Activated T-helper 9 cell treated with anti-CD3 and anti-CD28 coated beads, Interleukin-2, amount 50 U/mL, for 16 hours (primary cell): ENCODE measurements at places on chromosomes 4 and X.

GRCh38 chrX:49030283-49030682 is 12.9 kb downstream of the TFE3 start:
- no peak for DNase-seq

- DNase-seq = no peak
Observed at GRCh38 chr4:48403358-48403757, 62.0 kb downstream of the SLAIN2 start.

- no peak for DNase-seq
Observed at GRCh38 chr4:158929939-158930638, 161.3 kb downstream of the FNIP2 start.

DNA sequence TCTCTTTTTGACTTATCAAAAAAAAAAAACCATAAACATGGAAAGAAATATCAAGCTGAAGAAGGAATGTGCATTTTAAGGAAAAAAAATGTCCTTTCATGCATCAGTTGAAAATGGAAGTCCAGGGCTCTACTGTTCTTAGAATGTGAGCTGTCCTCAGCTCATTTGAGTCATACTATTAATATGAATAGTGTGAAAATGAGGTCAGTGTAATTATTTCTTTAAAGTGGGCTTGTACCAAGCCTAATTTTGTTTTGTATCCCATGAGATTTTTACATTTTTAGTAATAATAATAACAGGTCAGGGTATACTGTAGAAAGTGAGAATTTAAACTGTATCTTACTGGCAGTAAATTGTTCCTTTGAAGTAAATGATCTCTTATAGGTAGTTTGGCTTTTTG is 148.5 kb downstream of the NAA11 start:
- no peak for DNase-seq

- DNase-seq = no peak
Observed at GRCh38 chrX:123525123-123525725, 207.6 kb downstream of the THOC2 start.

DNA sequence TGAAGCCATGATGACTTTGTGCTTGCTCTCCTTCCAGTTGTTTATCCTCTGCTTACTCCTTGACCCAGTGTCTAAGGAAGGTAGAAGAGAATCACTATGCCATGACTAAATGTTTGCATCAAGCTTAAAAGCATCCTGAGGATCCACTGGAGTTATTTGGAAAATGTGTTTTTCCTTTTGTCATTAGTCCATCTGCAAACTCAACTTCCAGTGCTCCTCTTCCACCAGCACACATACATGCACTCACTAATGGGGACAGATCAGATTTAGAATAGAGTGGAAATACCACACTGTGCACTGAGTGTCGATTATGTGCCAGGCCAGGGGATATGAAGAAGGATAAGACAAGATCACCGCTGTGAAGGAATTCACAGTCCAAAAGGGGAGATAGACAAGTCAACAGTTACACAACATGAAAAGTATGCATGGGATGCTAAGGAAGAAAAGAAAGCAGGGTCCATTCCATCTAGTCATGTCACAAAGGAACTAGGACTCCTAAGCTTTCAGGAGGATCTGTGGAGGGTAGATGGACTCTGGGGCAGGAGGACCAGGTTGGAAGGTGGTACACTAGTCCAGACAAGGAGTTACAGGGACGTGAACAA is 1.9 kb downstream of the OCIAD2 start:
- DNase-seq = no peak

DNA sequence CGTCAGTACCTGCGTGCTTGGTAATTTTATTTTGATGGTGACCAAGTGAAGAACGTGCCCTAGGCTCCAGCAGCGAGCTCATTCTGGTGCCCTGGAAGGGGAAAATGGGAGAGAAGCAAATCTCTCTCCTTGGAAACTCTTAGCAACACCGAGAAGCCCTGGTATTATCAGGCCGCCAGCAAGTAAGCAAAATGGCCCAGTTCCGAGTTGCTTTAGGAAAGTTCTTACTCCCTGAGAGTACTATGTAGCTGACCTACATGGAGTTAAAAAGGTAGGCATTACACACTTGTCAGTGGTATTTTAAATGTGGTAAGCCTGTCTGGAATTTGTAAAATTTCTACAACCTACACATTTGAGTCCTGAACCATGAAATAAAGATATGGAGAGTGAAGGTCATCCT is 146.4 kb downstream of the CPEB2 start:
- DNase-seq = no peak

- DNase-seq = no peak
Observed at GRCh38 chr4:78293821-78294301, 236.7 kb downstream of the FRAS1 start.

DNA sequence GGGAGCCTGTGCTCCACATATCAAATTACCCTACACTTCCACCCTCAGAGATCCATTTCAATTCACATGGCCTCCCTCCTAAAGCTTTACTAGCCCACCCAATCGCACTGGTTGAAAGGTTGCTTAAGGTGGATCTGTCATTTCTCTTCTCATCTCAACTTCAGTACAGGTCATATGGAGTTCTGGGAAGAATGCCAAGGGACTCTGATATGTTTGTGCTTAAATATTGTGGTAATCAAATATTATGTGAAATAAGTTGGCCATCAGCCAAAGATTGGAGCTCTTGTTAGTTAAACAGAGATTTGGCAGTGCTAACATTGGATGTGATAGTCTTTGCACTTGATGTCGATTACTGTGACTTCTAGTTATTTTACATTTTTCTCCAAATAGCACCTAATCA is 20.5 kb downstream of the SEPTIN6 start:
- DNase-seq = no peak

GRCh38 chr4:84238247-84239090 is 260.6 kb downstream of the NKX6-1 start:
- DNase-seq = no peak

GRCh38 chr4:147981305-147981704 is 249.4 kb downstream of the ARHGAP10 start:
- DNase-seq = no peak

- DNase-seq = no peak
Observed at GRCh38 chr4:158315706-158316105, 105.4 kb downstream of the TMEM144 start.

- no peak for DNase-seq
Observed at GRCh38 chr4:142345924-142346323, 500.2 kb downstream of the INPP4B start.

GRCh38 chrX:11375614-11376119 is 82.5 kb downstream of the AMELX start:
- DNase-seq = no peak

- no peak for DNase-seq
Observed at GRCh38 chr4:61128682-61129081, 71.4 kb upstream of the ADGRL3 start.

- no peak for DNase-seq
Observed at GRCh38 chr4:108831291-108831690, 68.4 kb upstream of the ETNPPL start.

DNA sequence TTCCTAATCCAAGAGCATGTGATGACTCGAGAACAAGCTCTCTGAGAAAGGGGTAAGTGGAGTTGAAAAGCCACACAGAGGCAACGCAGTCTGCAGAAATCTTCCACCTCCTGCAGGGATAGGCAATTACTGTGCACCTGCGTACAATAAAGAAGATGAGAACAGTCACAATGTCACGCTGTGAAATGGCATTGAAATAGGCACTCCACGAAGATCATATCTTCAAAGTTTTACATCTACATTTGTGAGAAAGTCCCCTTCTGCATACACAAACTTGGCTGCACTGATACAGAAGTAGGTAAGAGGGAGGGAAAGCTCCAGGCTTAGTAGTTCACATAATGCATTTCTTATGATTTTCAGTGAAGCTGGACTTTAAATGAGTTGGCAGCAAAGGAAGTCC is 27.1 kb downstream of the DDX60L start:
- DNase-seq = no peak

GRCh38 chr4:87213421-87214075 is 6.9 kb downstream of the KLHL8 start:
- no peak for DNase-seq

- DNase-seq = no peak
Observed at GRCh38 chr4:43757147-43757546, 691.5 kb downstream of the KCTD8 start.

- no peak for DNase-seq
Observed at GRCh38 chr4:187569871-187570270, 425.7 kb upstream of the ZFP42 start.

DNA sequence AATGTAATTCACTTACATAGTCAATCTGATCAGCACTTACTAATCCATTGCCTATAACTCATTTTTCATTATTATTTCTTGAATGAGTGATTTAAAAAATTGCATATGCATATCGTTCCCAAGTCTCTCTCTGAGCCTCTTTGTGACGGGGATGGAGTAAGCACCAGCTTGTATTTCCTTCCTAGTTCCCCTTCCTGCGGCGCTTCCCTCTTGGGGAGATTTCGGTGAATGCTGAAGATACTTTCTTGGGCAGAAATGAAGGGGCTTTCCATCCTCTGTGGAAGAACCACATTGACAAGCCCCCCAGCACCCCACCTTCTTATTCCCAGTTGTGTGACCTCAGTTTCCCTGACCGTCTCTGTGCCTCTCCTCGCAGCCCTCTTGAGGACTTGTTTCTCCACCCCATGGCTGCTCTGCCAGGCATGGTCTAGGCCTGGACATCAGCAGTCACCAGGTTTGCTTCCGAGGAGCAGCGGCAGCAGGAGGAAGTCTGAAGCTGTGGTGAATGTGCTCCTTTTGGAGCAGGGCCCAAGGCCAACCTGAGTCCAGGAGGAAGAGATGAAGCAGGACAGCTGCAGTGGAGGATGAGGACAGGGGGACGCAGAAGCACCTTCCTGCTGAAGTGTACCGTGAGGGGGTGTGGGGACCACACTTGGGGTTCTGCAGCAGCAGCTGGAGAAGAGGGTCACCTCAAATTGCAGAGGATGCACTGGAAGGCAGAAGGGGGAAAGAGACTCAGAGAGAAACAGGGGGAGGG is 124.9 kb downstream of the IRF2 start:
- DNase-seq = no peak

- no peak for DNase-seq
Observed at GRCh38 chr4:68581383-68582338, 5.5 kb upstream of the UGT2B17 start.

DNA sequence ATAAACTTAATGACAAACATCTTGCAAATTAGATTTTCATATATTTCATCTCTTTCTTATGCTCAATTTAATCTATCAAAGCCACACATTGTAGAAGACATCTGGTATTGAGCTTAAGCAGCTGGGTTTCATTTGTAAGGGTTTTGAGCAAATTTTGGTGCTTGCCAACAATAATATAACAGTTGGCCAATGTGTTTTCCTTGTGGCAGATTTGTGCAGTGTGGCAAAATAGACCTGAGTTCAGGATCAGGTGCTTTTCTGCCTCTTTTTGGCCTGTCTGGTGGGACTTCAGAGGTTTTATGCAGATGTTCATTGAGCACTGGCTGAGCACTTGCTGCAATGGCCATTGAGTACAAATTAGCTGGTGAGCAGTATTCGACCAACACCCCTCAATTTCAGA is 301.9 kb downstream of the BMPR1B start:
- no peak for DNase-seq

- DNase-seq = no peak
Observed at GRCh38 chrX:33273535-33273934, 62.2 kb upstream of the DMD start.

- DNase-seq = no peak
Observed at GRCh38 chr4:78591404-78591803, 39.8 kb downstream of the ANXA3 start.

GRCh38 chr4:84483688-84484087 is 15.4 kb downstream of the NKX6-1 start:
- no peak for DNase-seq

DNA sequence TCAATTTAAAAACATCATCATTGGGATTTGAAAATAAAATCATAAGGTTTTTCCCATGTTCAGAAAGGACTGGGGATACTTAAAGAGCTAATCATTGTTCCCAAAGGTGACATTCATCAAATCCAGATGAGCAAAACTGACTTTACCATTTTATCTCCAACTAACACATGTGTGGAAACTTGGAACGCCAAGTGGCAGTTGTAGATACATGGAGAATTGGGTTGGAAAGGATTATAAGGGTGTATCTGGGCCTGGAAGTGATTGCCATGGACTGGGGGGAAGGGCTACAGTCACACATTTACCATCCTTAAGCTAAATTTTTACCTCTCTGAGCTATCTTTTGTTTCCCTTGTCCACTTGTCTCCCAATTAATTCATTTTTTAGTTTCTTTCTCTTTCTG is 203.4 kb downstream of the SLC39A8 start:
- no peak for DNase-seq

- no peak for DNase-seq
Observed at GRCh38 chr4:23759066-23759465, 130.8 kb downstream of the PPARGC1A start.

DNA sequence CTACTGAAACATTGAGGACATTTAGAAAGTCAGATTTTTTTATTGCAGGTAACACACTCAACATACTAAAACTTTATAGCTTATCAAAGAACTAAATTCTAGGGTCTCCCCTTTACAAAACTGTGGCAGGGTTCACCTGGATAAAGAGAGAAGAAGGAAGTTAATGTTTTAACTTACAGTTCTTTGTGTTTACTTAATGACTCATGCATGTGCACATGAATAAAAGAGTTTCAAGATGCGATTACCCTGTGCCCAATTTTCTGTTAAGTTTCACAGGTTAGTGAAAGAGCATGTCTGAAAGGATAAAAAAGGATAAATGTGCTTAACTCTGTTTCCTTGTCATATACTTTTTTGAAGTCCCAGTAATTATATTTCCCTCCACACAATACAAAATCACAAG is 16.8 kb downstream of the DCAF8L1 start:
- DNase-seq = no peak

- no peak for DNase-seq
Observed at GRCh38 chrX:16114611-16115010, 8.8 kb upstream of the GRPR start.

DNA sequence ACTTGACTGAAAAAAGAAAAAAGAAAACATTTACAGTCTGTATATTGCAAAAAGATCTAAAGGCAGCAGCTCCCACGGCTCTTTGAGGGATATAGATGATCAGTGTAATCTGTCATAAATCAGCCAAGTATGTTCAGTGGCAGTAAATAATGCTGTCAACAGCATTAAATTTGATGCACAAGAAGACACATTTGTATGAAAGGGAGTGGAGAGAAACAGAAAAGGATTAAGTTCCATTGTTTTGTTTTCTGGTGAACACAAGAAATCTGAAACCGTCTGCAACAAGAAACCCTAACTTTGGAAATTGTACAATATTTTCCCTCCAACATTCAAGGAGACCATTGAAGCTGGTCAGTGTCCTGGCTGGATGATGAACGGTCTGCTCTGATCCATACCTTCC is 27.6 kb upstream of the C1QTNF7 start:
- no peak for DNase-seq

DNA sequence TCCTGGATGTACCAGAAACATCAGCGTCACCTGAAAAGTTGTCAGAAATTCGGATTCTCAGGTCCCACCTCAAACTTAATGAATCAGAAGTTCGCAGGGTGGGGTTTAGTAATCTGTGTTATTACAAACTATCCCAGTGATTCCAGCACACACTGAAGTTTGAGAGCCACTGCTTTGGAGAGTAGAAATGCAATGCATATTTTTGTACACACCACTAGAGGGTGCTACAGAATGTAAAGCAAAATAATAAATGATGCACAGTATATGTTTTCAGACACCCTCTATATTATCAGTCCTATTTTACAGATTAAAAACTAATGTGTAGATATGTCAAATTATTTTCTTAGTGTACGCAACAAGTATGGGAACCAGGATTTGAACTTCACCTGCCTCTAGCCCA is 2.4 kb upstream of the MORF4L2 start:
- no peak for DNase-seq
